ENCODE measurements at places on chromosomes 3 and 15.

GRCh38 chr3:62109534-62109933, 263.8 kb downstream of the FEZF2 start:
- peak; percentile 61 for DNase-seq

DNA sequence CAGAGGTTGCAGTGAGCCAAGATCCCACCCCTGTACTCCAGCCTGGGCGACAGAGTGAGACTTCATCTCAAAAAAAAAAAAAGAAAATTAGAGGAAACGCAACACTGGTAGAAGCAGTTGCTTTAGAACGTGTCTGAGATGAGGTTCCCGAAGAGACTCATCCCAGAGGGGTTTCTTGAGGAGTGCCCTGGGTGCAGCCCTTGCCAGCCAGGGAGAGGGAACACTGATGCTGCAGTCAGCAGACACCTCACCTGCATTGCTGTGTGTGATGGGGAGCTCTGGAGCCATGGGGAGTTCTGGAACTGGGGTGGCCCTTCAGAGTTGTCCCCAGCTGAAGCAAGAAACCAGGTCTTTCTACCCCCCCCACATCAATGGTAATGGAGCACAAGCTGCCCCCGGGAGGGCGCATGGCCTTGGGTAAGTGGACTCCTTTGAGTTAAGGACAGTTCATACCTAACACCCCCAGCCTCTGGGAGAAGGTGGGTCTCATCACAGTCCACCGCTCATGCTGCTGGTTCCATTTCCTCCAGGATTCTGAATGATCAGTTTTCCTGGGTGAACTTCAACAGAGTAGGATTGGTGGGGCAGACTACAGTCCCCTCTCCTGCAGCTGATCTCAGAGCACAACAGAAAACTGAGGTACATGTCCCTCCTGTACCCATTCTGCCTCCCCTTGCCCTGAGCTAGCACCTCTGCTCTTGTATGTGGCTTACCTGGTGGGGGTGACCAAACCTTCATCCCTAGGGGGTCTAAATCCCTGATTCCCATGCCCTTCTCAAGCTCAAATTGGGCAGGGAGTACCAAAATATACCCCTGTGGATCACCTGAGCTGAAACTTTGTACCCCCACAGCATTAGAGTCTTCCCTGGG, 18.7 kb upstream of the LRRC2 start:
- DNase-seq = no peak

- no peak for DNase-seq
Measured at GRCh38 chr3:146523531-146523930, 20.9 kb downstream of the PLSCR1 start.

GRCh38 chr15:27670486-27671209, 428.5 kb downstream of the OCA2 start:
- DNase-seq = no peak
